ENCODE measurements at places on chromosomes 2 and 18. TPM values are rescaled to one million over a fixed set of nuclear protein-coding genes. Genes with fewer than 3 reads are reported as not detected.
A peak's percentile ranks its signal among the peaks of the same experiment; 100 is the strongest.

DNA sequence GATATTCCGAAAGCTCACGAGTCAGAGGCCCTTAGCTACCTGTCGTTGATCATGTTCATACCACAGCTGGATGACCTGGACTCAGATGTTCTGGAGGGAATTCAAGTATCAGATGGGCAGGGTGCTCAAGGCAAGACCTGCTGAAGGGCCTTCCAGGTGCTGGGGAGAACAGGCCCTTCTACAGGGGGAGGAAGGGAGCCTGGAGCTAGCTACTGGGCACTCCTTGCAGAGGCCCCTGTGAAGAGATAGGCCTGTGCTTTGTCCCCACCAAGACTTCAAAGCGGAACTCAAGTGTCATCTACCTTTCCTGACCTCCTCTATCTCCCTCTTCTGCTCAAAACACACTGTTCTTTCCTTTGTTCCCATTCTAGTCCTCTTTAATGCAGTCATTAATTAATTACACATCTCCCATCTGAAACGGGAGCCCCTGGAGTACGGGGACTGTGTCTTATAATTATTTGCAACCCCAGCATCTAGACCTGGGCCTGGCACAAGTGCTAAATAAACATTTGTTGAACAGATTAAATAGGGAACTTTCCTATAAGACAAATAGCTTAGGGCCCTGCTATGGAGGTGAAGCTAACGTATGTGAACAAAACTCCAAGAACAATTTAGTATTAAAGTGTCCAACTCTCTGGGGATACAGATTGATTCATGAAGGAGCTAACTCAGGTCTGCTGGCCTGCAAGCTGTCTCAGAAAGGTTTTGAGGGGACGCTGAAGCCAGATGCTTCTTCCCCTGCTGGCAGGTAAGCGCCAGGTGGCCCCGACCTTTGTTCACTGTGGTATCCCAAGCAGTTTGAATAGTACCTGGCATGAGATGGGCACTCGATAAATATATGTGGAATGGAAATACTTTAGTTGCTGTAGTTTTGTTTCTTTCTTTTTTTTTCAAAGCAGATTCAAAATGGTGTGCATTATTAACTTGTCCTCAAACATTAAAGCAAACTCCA, 22.0 kb downstream of the RHOB start:
- no peaks in the 10 kb centered on the region for H3K36me3 ChIP-seq
- no peak overlapping the region for H3K27ac ChIP-seq
- H3K27me3 ChIP-seq: no peaks in the 10 kb centered on the region
- no peak overlapping the region for H3K4me3 ChIP-seq
- DNase-seq: no peak

DNA sequence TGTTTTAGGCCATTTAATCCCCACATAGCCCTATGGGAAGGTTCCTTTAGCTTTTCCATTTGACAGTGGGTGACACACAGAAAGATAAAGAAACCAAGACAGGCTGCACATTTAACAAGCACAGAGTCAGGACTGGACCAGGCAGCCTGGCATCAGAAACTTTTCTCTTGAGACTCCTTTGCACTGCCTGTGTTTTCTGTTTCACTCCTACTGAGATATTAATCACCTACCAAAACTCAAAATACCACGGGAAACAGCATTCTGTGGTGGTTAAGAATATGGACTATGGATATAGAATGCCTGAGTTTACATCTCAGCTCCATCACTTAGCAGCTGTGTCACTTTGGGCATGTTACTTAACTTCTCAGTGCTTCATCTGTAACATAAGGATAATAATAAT, 73.3 kb downstream of the CTAGE1 start:
- H3K27ac ChIP-seq: no peak overlapping the region
- no peak overlapping the region for H3K4me3 ChIP-seq
- DNase-seq: no peak
- H3K36me3 ChIP-seq: no peaks in the 10 kb centered on the region
- H3K4me1 ChIP-seq: peaks cover 3% of the 10 kb centered on the region

DNA sequence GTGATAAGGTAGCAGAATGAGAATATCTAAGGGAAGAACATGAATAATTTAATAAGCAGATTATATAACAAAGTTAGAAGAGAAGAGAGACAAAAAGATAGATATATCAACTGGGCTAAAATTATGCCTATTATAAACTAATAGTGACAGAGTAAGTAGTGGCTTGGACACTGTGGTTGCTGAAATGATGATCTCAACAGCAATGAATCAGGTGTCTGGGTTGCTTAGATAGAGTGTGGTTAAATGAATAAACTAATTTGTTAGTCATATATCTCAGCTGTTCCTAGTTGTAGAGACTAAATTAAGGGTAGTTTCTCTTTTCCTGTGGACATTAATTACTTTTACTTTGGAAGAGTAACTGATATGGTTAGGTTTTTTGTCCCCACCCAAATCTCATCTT, 1485.4 kb upstream of the CELF4 start:
- H3K27me3 ChIP-seq: no peaks in the 10 kb centered on the region
- H3K4me3 ChIP-seq: no peak overlapping the region
- no peaks in the 10 kb centered on the region for H3K36me3 ChIP-seq
- DNase-seq: no peak
- H3K4me1 ChIP-seq: no peaks in the 10 kb centered on the region
- no peak overlapping the region for H3K27ac ChIP-seq

DNA sequence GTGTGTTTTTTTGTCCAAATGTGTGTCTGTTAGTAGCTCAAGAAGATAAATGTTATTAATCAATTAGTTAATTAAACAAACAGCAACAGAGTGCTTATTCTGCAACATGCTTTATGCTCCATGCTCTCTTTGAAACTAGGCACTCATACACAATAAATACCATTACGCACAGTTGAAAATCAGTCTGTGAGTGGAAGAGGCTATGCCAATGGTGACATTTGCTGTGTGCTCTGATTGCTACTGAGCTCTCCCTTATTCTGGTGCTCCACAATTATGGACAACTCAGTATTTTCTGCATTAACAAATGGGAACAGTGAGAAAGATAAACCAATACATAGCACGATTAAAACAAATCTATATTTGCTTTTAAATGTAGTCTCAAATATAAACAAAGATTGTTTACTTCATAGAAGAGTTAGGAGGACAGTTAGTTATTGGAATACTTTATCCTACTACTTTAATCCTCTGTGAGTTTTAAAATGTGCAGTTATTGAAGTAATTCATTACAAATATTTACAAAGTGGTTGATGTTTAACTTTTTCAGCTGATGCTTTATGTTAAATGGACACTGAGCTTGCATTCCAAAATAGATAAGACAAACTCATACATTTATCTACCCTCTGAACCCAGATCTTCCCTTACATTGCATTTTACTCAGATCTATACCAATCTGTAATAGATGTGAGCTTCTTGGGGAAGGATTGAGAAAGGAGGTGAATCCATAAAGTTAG, 55.3 kb downstream of the NXPH2 start:
- no peak overlapping the region for H3K4me3 ChIP-seq
- no peaks in the 10 kb centered on the region for H3K27me3 ChIP-seq
- H3K36me3 ChIP-seq: no peaks in the 10 kb centered on the region
- no peaks in the 10 kb centered on the region for H3K4me1 ChIP-seq
- H3K27ac ChIP-seq: no peak overlapping the region
- no peak for DNase-seq

- no peaks in the 10 kb centered on the region for H3K36me3 ChIP-seq
- no peaks in the 10 kb centered on the region for H3K27me3 ChIP-seq
- no peak for DNase-seq
Measured at GRCh38 chr2:212908682-212909435, 242.6 kb downstream of the IKZF2 start.

GRCh38 chr2:57126410-57126809, 920.2 kb upstream of the VRK2 start:
- H3K27ac ChIP-seq: no peak overlapping the region
- no peaks in the 10 kb centered on the region for H3K4me1 ChIP-seq
- no peaks in the 10 kb centered on the region for H3K36me3 ChIP-seq

GRCh38 chr18:41025666-41026065, 929.4 kb upstream of the PIK3C3 start:
- H3K27ac ChIP-seq: no peak overlapping the region
- H3K4me3 ChIP-seq: no peak overlapping the region
- H3K27me3 ChIP-seq: no peaks in the 10 kb centered on the region

DNA sequence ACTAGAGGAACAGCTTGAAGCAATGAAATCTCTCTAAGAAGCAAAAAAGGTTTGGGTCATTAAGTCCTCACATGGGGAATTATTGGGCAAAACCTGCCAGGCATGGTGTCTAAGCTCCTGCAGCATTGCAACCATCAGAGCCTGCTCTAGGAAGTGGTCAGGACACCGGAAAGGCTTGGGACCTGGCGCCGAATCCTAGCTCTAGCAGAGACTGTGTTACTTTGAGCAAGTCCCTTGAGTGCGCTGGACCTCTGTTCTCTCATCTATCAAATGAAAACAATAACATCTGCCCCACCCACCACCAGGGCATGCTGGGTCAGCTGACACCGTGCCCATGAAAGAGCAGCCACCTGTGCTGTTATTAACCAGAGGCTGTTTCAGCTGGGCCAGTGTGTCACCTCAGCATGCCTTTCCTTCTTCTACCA, 6.3 kb downstream of the TMEM127 start:
- H3K4me3 ChIP-seq: no peak overlapping the region
- no peaks in the 10 kb centered on the region for H3K27me3 ChIP-seq
- peaks cover 62% of the 10 kb centered on the region for H3K4me1 ChIP-seq
- DNase-seq: no peak
- peaks cover 16% of the 10 kb centered on the region for H3K36me3 ChIP-seq
- peak overlapping the region; percentile 90 for H3K27ac ChIP-seq

- no peak within 1 kb of the TSS for H3K27ac ChIP-seq
- no peak for DNase-seq
- H3K36me3 ChIP-seq: no peaks in the 10 kb centered on the region
- no peaks in the 10 kb centered on the region for H3K4me1 ChIP-seq
Measured at GRCh38 chr2:151357359-151357758, at the start of gene TNFAIP6. TSS of gene TNFAIP6 (plus strand) at chr2:151357592. CDS start at chr2:151357667, 75 bp downstream.

Gene CDH20
- total RNA-seq: not detected

Gene C2orf78
- not detected for total RNA-seq
